Activated T-helper 17 cell treated with anti-CD3 and anti-CD28 coated beads, Interleukin-2, amount 50 U/mL, for 72 hours (primary cell): ENCODE measurements at places on chromosomes 5 and 9. TPM values are rescaled to one million over a fixed set of nuclear protein-coding genes. Genes with fewer than 3 reads are reported as not detected.

- H3K36me3 ChIP-seq, result no peaks in the 10 kb centered on the region
- H3K27ac ChIP-seq, result no peak overlapping the region
- no peaks in the 10 kb centered on the region for H3K4me1 ChIP-seq
- no peak for ATAC-seq
Observed at GRCh38 chr9:38696999-38697398, 22.9 kb downstream of the FAM240B start.

DNA sequence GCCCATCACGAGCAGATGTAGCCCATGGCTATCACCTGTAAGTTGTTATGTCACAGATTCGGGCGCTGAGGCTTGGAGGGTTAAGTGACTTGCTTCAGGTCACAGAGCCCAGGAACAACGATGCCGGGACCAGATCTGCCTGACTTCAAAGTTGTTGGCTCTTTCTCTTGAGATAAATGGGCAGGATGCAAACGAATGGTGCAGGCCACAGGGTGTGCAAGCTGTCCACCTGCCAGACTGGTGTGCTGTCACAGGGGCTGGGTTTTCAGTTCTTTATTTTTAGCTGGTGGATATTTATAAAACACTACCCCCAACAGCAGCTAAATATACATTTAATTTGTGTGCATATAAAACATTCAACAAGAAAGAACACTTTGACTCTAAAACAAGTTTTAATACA lies 17.7 kb upstream of the PHYKPL start:
- peaks cover 6% of the 10 kb centered on the region for H3K4me1 ChIP-seq
- no peaks in the 10 kb centered on the region for H3K36me3 ChIP-seq
- H3K27me3 ChIP-seq, result no peaks in the 10 kb centered on the region
- ATAC-seq, result no peak
- no peak overlapping the region for H3K27ac ChIP-seq

- no peaks in the 10 kb centered on the region for H3K36me3 ChIP-seq
- ATAC-seq, result no peak
- no peak overlapping the region for H3K4me3 ChIP-seq
- peaks cover 11% of the 10 kb centered on the region for H3K27me3 ChIP-seq
Observed at GRCh38 chr5:171205375-171205774, 103.7 kb upstream of the TLX3 start.

GRCh38 chr9:122213589-122214413 lies 15.0 kb downstream of the LHX6 start:
- peaks cover 5% of the 10 kb centered on the region for H3K4me1 ChIP-seq
- peaks cover 61% of the 10 kb centered on the region for H3K27me3 ChIP-seq
- ATAC-seq, result peak; percentile 75
- peak overlapping the region; percentile 58 for H3K4me3 ChIP-seq
- no peak overlapping the region for H3K27ac ChIP-seq

DNA sequence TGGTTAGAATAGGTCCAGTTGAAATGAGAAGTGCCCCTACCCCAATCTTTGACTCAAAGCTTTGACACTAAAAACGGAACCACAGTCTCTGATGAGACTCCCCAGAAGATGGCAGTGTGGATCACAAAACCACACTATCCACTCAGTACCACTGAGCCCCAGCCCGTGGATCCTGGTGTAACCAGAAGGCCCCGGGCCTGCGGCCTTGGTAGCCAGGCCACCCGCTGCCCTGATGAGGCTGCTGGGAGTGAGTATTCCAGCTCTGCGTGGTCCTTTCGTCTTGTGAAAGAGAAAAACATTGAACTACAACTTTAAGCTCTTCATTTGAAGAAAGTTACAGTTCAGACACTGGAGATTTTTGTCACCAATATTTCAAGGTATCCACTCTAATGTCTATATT lies 42.2 kb upstream of the FBP1 start:
- no peaks in the 10 kb centered on the region for H3K36me3 ChIP-seq
- peaks cover 14% of the 10 kb centered on the region for H3K27me3 ChIP-seq
- H3K27ac ChIP-seq, result peak overlapping the region; percentile 57
- H3K4me3 ChIP-seq, result peak overlapping the region; percentile 8
- no peaks in the 10 kb centered on the region for H3K4me1 ChIP-seq

PCDHA11 gene
- total RNA-seq, result not detected

HRCT1 gene
- total RNA-seq, result not detected
